ENCODE measurements at places on chromosomes 11 and 22.

GRCh38 chr11:22702031-22702430, 35.6 kb downstream of the GAS2 start:
- no peak for DNase-seq

DNA sequence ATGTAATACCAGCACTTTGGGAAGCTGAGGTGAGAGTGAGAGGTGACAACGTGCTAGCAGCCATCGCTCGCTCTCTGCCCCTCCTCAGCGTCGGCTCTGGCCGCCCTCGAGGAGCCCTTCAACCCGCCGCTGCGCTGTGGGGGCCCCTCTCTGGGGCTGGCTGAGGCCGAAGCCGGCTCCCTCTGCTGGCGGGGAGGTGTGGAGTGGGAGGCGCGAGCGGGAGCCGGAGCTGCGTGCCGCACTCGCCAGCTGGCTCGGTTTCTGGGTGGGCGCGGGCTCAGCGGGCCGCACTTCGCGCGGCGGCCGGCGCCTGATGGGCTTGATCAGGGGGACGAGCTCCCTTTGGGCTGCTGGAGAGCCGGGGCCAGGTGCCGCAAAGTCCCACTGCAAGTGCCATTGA, 98.9 kb upstream of the UBASH3B start:
- peak; percentile 12 for DNase-seq

DNA sequence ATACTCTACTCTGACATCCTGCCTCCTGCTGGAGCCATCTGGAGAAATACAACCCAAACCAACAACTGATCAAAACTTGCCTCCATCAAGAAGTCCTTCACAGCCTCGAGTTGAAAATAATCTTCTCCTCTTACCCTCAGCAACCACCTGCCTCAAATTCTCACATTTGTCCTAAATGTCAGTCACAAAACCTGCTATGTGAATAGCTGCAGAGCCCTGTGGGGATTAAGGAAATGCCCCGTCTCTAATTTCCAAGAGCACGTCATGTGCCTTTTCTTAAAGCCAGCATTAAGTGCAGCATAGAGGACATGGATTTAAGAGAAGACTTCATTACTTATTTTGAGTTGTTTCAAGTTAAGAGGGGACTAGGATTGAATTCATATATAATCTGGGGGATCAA, 105.9 kb downstream of the TRPC6 start:
- no peak for DNase-seq

- DNase-seq = peak; percentile 91
Observed at GRCh38 chr22:41998361-41999261, at the start of gene WBP2NL. Gene WBP2NL, plus strand, starts transcription at chr22:41998788. Its CDS starts 31 bp downstream, at chr22:41998819.

DNA sequence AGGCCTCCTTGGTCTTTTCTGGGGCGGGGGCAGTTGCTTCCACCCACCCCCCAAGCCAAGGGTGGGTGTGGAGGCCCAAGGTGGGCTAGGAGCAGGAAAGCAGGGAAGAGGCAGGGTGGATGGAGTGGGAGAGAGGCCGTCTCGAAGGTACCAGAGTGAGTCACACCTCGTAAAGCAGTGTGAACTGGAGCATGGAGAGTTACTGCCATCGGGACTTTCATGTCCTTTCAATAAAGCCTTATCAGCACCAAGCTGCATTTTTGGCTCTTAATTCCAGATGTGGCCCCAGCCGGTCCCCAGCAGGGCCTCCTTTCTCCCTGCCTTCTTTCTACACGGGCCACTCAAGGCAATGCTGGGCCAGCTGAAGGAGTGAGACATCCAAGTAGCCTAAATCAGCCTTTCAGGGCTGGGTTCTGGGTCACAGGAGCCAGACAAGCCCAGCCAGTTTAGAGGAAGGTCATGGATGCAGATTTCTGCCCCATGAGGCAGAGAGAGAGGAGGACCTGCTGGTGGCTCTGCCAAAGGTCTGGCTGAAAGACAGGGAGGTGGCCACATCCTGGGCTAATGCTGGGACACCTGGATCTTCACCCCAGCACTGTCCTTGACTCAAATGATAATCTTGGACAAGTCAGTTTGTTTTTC, 59.0 kb upstream of the CD82 start:
- DNase-seq = no peak

DNA sequence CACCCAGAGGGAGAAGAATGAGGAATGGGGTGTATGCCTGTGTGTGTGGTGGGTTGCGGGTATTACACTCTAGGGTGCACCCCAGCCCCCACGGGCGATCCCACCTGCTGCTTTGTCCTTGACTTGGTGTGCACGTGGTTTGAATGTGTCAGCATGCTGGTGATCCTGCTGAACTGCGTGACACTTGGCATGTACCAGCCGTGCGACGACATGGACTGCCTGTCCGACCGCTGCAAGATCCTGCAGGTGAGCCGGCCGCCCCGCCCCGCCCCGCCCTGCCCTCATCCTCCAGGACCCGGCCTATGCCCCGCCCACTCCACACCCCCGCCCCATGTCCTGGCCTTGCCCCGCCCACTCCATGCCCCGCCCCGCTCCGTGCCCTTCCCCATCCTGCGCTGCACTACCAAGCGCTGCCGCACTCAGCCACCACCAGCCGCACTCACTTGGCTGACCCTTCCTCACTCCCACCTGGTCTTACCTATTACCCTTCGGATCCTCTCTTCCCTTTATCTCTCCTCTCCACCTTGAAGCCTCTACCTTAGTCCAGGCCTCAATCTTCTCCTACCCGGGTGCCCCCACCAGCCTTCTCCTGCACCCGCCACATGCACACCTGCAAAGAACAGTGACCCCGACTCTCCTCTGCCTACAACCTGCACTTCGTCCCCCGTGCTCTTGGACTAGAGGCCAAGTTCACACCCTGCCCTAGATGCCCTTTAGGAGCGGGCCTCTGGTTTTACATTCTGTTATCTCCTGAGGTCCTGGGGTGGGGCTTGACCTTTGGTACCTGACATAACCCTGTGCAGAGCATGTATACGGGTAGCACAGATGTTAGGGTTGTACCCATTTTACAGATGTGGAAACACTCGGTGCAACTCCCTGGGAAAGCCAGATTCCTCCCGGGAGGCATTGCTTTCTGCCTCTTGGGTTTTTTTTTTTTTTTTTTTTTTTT, 27.7 kb downstream of the CACNA1I start:
- peak; percentile 61 for DNase-seq

- no peak for DNase-seq
Observed at GRCh38 chr11:14894657-14895598, 2.9 kb upstream of the CYP2R1 start.

GRCh38 chr11:32982626-32983025, 33.1 kb upstream of the DEPDC7 start:
- DNase-seq = no peak

- DNase-seq = no peak
Observed at GRCh38 chr11:65891219-65892136, 1.0 kb downstream of the CCDC85B start.

DNA sequence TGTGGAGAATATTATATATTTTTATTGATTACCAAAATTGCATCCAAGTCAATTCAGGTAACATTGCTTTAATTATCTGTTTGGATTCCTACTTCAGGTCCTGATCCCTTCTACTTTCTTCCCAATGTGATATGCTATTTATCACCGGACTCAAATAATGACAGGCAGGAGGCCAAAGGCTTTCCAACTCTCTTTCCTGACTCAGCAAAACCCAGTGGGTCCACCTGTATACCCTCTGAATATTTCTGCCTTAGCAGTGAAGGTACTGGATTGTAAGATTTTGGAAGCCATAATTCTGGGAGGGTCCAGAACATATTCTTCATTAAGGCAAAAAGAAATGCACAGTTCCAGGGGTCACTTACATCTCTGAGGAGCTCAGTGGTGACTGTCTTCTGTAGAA, 260.2 kb upstream of the UBASH3B start:
- no peak for DNase-seq

GRCh38 chr11:67649634-67650510, 658 bp downstream of the ACY3 start:
- no peak for DNase-seq

DNA sequence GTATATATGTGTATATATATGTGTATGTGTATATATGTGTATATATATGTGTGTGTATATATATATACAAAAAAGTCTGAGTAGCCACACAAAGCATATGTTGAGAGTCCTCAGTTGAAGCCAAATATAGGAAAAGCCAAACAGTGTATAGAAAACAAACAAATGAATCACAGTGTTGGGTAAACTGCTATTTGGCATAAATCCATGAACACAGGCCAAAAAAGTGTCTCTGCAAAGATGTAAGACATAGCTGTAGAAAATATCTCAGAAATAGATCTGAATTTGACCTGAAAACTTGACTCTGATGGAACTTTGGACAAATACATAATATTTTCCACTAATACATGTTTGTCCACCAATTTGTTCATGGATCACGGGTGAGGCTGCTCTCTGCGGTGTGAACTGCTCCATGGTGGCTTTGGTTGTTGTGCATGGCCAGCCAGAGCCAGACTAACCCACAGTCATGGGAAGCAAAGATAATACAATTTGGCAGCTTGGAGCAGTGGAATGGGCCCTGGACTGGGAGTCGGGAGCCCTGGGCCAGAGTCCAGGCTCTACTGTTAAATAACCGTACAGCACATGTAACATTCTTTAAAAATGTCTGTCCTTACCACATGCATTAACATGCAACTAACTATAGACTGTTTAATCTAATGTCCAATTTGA, 76.9 kb upstream of the EED start:
- no peak for DNase-seq

- DNase-seq = no peak
Observed at GRCh38 chr11:13964771-13965074, 2.2 kb downstream of the SPON1 start.

GRCh38 chr22:25508161-25508560, 56.3 kb upstream of the GRK3 start:
- DNase-seq = no peak

GRCh38 chr11:86447763-86448480, 73.2 kb downstream of the CCDC81 start:
- no peak for DNase-seq

DNA sequence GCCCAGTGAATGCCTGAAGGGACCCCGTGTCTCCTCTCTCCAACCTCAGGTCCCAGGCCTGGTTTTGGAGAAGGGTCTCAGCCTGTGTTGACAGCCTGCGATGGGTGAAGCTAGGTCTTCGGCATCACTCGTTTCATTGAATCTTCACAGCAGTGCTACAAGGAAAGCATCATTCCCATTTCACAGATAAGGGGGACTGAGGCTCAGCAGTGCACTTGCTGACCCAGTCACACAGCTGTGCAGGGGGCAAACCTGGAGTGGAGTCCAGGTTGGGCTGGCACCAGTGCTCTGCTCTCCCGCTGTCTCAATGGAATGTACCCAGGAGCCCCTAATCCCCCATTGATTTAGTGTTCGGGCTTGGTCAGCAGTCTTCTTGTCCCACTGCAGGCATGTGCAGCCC, 10.9 kb upstream of the YWHAH start:
- DNase-seq = no peak

DNA sequence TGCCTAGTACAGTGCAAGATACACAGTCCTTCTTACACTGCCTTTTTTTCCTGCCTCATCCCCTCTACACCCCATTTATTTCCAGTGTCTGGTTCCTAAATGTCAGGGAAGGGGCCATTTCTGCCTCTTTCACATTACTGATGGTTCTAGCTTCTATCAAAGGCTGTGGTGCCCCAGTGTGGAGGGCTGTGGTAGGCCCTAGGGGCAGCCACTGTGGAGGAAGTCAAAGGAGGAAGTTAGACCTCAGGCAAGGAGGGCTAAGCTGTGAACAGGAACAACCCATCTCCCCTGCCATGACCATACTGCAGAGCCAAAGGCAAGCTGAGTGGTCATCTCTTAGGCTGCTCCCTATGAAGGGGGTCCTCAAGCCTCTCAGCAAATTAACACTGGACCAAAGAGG, 81.9 kb upstream of the CRTAM start:
- peak; percentile 57 for DNase-seq

- no peak for DNase-seq
Observed at GRCh38 chr22:19753090-19753842, 7.3 kb upstream of the TBX1 start.

- no peak for DNase-seq
Observed at GRCh38 chr22:23898006-23898974, 4.1 kb downstream of the MIF start.

DNA sequence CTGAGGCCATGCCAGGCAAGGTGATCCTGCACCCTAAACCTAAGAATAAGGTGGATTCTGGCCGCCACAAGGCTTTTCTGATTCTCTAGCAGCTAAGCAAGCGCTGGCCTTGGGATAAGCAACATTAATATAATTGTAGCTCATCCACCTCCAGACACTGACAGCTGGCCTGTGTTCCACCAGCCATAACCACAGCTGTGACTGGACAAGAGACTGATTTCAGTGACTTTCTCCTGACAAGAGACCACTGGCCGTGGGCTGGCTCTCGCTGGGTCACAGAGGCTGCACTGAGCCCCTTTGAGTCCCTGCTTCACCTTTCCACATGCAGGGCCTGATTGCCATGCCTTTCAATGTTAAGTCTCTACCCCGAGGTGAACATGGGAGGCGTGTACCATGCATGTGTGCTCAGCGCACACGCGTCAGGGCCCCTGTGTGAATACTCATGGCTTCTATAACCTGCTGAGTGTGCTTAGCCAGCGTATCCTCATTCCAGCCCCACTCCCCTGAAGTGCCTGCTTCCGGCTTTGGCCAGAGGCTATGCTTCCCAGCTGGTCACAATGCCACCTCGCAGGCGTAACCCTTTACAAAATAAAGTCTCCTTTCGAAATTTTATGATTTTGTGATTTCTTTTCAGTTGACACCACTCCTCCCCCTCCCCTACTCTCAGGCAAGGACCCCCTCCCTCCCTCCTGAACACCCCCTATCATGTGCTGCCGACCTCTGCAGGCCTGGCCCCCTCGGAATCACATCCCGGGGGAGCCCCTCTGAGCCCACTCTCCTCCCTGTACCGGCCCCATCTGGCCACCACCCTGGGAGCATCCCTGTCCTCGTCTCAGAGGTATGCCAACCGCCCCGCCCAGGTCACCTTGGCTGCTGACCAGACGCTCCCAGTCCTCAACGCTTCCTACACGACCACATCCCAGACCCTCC, 128.1 kb downstream of the CTTN start:
- no peak for DNase-seq

DNA sequence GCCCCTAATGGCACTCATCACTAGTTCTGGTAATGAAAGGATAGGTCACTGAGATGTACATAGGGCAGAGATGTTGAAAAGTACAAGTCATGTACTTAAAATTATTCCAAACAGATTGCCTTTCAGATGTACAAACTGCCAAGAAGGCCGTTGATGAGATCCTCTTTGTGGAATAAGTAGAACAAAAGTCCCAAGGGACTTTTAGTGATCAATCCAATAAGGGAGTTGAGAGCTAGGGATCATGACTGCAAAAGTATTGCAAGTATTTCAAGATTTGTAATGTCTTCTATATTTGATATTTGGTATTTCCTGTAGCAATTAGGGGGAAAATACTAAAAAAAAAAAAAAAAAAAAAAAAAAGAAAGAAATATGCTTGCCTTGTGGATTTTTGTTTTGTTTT, 82.2 kb downstream of the ATG16L2 start:
- DNase-seq = no peak

Data from CD4-positive, alpha-beta T cell treated with Interleukin-2 at 100 ng/mL for 4 hours (primary cell).